ENCODE measurements at places on chromosomes 13 and 19.

GRCh38 chr13:85080691-85081090 is 718.5 kb downstream of the SLITRK6 start:
- no peak for DNase-seq

- DNase-seq, result peak; percentile 35
Observed at GRCh38 chr13:36815062-36815461, 4.0 kb upstream of the RFXAP start.

DNA sequence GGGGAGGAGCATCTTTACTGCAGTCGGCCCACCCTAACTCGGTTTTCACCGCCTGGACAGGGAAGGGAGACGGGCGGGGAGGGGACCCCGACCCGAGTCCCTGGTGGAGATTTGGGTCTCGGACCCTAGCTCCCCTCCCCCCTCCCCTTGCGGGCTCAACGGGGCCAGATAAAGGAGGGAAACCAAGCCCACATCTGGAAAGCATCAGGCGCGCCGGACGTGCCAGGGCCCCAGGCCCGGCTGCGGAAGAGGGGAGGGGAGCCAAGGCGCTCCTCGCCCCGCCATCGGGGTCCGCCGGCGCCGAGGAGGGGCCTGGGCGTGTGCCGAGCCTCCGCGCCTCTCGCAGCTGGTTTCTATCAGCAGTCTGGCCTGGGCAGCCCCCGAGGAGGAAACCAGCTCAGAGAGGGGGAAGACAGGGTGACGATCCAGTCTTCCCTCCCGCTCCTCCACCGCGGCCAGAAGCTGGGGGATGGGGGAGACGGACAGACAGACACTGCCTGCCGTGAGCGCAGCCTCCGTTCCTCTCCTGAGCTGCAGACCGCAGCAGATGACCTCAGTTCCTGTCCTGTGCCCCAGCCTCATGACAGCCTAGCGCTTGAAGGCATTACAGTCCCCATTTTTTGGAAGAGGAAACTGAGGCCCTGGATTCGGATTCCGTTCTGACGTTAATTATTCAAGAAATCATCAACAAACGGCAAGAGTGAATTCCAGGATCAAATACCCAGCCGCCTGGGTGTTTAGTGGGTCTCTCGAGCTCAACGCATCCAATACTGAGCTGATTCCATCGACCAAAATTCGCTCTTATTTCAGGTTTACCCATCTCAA is 3.6 kb upstream of the GNG8 start:
- DNase-seq, result peak; percentile 36

DNA sequence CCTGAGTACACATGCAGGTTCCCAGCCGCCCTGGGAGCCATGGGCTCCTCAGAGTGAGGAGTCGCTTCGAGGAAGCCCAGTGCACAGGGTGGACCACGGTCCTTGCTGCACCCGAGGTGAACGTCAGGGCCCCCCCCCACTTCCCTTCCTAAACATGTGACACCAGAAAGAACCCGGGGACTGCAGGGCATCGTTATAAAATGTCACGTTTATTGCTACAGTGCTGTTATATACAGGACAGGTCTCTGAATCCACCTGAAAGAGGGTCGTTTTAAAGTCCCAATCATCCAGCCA is 3.8 kb upstream of the UQCR11 start:
- DNase-seq, result peak; percentile 38

DNA sequence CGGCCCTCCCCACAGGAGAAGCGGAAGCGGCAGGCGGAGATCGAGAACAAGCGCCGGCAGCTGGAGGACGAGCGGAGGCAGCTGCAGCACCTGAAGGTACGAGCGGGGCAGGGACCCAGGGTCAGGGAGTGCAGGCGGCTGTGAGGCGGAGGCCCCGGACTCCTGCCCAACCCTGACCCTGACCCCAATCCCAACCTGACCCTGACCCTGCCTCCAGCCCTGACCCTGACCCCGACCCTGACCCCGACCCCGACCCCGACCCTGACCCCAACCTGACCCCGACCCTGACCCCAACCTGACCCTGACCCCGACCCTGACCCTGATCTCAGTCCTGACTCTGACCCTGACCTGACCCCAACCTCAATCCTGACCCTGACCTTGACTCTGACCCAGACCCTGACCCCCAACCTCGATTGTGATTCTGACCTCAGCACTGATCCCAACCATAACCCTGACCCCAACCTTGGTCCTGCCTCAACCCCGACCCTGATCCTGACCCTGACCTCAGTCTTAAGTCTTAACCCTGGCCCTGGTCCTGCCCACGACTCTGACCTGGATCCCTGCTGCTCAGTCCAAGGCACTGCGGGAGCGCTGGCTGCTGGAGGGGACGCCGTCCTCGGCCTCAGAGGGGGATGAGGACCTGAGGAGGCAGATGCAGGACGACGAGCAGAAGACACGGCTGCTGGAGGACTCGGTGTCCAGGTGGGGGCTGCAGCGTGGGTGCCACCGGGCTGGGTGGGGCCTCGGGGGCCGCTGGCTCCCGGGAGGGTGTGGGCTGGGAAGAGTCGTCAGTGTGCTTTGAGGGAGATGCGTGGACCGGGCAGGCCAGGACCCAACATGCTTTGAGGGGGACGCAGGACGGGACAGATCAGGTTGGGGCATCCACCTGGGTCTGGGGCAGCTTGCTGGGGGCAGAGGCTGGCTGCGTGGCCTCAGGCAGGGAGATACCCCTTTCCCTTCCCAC is 18.5 kb downstream of the PALM start:
- DNase-seq, result no peak

DNA sequence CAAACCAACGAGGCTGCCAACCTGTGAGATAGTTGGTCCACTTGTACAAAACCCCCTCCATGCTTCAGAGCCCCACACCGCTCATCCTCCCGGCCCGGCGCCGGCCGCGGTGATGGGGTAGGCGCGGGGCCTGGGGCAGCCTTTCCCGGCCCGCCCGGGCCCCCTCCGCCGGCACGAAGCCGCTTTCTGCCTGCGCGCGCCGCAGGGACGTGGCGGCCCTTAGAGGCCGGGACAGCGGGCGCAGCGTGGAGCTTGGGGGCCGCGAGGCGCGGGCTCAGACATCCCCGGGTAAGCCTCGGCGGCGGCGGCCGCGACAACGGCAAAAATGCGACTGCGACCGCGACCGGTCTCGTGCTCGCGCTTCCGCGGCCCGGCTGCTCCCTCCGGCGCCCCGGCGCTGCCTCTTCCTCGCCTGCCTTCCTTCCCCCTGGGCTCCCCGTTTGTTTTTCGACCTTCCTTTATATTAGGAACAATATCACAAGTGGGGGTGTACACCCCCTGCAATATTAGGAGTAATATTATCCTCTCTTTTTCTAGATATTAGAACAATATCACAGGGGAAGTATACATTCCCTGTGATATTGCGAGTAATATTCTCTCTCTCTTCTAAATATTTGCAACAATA is 53.9 kb upstream of the CEACAM21 start:
- DNase-seq, result peak; percentile 46

GRCh38 chr13:48411841-48412531 is 927 bp downstream of the LPAR6 start:
- peak; percentile 60 for DNase-seq

DNA sequence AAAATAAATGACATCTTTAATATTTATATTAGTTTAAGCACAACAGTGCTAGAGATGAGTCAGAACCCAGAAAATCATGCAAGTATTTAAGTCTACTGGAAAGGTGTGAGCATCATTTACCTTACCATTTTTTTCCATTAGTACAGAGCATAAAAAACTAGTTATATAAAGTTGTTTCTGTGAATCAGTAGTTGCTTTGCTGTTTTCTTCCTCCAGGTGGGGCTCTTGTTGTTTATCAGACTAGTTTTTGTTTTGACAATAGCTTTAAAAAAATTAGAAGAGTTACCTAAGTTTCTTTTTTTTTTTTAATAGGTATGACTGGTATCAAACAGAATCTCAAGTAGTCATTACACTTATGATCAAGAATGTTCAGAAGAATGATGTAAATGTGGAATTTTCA is 12.7 kb downstream of the SUGT1 start:
- DNase-seq, result peak; percentile 39

GRCh38 chr19:46954502-46954992 is 65.1 kb upstream of the NPAS1 start:
- peak; percentile 48 for DNase-seq

DNA sequence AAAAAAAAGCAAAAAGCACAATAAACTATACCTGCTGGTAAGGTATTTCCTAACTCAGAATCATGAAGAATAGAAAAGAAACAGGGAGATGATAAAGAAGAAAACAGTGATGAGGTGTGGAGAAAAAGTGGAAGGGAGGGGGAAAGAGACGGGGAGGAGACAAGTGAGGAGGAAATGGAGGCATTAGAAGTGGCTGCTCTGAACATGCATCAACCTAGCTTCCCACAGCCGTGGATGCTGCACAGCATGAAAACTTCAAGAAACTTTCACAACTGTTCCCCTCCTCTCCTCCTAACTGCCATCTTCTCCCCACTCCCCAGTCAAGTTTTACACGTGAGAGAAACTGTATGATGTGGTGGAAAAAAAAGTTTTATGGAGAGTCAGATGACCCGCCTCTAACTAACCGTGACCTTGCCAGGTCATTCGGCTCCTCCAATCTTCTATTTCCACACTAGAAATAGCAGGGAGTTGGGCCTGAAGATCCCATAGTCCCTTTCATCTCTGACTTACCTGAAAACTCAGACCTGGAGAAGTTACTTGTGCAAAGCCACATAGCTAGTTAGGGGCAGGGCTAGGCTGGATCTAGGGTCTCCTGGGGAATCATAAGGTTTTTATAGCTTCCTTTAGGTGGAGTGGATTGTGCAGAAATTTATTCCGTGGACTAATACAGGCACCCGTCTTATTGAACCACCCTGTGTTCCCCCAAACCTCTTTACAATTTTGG is 461.9 kb downstream of the KLF5 start:
- DNase-seq, result peak; percentile 17

GRCh38 chr19:11457115-11457514 is 21.7 kb downstream of the PRKCSH start:
- no peak for DNase-seq

GRCh38 chr19:13696839-13697238 is 67.5 kb upstream of the MRI1 start:
- DNase-seq, result no peak

- DNase-seq, result no peak
Observed at GRCh38 chr19:49767381-49767780, 580 bp downstream of the AP2A1 start.

DNA sequence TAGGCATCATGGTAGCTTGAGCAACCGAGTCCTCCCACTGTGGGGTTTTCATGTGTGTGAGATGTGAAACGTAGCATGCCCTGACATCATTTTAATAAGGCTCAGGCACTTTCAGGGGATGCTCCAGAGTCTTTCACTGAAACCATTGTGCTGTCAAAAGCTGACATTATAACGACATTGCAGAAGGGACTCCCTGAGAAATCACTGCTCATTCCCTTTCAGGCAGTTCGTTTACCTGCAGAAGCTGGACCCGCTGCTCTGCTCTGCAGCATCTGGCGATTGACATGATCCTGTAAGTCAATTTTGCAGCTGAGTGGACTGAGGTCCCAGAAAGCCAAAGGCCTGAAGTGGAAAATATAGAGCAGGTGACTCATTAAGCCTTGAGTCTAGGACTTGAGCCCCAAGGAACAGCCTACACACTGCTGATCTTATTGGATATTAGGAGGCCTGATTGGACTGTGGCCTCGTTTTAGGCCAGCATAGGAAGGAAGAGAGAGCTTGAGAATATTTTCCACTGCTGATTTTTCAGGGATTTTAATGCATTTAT is 54.0 kb upstream of the CNMD start:
- no peak for DNase-seq

DNA sequence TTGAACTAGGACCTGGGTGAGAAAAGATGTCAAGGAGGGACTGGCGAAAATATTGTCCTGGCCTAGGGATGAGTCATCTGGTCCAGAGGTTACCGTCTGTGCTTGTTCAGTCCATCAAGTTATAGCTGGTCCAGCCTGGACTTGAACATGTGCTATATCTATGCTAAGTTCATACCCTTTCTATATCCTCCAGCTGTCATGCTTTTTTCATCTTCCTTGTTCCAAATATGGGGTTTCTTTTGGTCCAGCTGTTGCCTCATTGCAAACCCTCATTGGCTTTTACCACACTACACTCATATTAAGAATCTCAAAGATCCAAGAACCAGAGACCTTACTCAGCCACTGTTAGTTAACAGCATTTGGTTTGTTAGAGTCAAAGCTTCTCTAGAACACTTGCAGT is 19.1 kb upstream of the KLF12 start:
- no peak for DNase-seq

- no peak for DNase-seq
Observed at GRCh38 chr19:45047188-45047797, 8.4 kb downstream of the CLASRP start.

DNA sequence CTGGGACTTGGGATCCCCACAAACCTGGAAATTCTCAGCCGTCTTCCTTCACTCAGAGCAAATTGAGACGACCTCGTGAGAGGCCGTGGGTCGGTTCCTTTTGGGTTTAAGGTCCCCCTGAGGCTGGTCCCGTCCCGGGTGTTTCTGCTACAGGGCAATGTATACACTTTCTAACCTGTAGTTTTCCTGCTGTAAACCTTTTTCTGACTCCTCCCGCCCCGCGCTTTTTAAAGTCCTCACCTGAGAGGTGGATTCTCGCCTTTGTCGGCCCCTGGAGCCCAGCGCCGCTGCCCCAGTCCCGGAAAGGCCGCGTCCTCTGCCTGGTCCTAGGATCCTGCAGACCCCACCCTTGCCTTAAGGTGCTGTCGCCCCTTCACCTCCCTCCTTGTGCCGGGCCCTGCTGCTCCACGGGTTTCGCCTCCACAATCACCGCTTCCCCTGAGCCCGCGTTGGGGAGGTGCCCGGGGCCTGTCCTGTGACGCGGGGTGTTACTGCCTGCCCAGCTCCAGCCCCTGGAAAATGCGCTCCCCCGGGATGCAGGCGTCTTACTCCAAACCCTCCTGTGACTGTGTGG is 391 bp downstream of the ZNF761 start:
- no peak for DNase-seq

DNA sequence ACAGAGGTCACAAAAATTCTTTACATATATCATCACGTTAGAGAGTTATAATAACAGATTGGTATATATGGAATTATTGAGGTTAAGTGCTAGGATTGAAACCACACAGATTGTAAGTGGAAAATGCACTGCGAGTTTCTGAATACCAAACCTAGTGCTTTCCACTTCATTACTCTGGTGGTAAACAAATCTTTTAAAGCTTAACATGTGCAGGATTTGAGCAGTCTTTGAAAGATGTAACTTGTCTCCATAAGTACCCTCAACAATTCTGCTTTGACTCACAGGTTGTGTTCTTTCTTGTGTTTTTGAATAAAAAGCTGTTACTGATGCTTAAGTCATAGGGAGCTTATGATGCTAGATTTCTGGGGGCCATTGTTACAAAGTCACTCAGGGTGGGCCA is 314.7 kb upstream of the DACH1 start:
- no peak for DNase-seq

DNA sequence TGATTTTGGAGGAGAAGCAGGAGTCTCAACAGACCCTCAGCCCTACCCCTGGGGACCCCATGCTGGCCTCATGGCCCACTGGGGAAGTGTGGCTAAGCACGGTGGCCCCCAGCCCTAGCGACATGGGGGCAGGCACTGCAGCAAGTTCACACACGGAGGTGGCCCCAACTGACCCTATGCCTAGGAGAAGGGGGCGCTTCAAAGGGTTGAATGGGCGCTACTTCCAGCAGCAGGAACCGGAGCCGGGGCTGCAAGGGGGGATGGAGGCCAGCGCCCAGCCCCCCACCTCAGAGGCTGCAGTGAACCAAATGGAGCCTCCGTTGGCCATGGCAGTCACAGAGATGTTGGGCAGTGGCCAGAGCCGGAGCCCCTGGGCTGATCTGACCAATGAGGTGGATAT is 14.9 kb downstream of the NCAN start:
- no peak for DNase-seq
